ENCODE measurements at places on chromosomes 5 and 9. TPM values are rescaled to one million over a fixed set of nuclear protein-coding genes. Genes with fewer than 3 reads are reported as not detected.

KCNN2 gene
- 22.5 TPM for polyA plus RNA-seq

- no peak for DNase-seq
Measured at GRCh38 chr5:144011388-144011787, 159.1 kb downstream of the YIPF5 start.

- no peak for DNase-seq
Measured at GRCh38 chr5:84085387-84086041, 299.2 kb downstream of the EDIL3 start.

NMUR2 gene
- 1.3 TPM for polyA plus RNA-seq

- no peak for DNase-seq
Measured at GRCh38 chr9:110261632-110262031, 5.3 kb upstream of the TXN start.

ATG12 gene
- polyA plus RNA-seq = 79.0 TPM

- no peak for DNase-seq
Measured at GRCh38 chr5:138605254-138605972, 30.2 kb upstream of the HSPA9 start.

DNA sequence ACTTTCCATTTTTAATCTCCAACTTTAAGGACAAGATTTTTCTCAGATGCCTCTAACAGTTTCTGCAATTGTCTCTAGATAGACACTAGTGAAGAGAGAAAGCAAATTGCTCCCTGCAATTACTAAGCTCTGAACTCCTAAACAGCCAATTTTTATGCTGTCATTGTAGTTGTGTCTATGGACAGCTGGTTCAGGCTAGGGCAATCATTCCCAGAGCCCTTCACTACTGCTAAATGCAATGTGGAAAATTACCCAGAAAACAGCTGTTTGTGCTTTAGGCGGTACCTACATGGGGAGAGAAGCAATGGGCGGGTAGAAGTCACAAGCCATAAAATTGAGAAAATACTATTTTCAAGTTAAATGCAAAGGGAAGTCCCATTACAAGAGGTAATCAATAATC lies 211.6 kb downstream of the SPOCK1 start:
- no peak for DNase-seq

GRCh38 chr5:160039810-160040470 lies 31.0 kb downstream of the TTC1 start:
- DNase-seq = no peak

- no peak for DNase-seq
Measured at GRCh38 chr9:33209394-33209793, 30.6 kb upstream of the SPINK4 start.

DNA sequence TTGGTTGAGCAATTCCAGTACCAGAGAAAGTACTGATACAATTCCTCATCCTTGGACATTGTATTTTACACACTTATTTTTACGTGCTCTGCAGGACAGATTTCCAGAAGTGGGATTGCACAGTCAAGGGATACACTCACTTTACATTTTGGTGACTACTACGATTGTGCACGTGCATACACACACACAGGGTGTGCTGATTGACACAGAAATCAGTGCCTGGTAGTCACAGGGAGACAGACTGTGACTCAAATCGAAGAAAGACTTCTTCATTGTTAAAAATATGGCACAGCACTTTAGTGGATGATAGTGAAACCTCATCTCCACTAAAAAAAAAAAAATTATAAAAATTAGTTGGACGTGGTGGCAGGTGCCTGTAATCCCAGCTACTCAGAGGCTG lies 1.5 kb downstream of the GARIN3 start:
- no peak for DNase-seq

UBE2QL1 gene
- 60.1 TPM for polyA plus RNA-seq

DNA sequence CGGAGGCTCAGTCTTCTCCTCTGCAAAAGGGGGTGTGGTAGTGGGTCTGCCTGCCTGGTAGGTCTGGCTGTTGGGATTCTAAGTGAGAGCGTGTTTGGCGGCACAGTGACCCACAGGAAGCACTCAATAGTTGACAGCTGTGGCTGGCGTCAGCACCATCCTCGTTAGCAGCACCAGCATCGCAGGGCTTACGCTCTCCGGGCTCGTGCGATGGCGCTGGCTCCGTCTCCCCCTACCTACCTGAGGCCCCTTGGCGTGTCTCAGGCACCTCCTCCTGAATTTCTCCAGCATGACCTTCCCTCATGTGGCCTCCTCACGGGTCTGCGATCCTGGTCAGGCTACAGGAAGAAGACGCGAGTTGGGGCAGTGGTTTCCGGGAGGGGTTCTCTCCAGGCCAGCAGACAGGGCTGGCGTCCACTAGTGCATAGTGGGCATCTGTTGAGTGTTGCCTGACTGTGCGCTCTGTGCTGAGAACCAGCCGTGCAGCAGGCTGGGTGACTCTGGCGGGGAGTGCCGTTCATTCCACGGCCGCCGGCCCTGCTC lies 66.9 kb downstream of the HMCN2 start:
- no peak for DNase-seq
